ENCODE measurements at places on chromosomes 1 and 21.

DNA sequence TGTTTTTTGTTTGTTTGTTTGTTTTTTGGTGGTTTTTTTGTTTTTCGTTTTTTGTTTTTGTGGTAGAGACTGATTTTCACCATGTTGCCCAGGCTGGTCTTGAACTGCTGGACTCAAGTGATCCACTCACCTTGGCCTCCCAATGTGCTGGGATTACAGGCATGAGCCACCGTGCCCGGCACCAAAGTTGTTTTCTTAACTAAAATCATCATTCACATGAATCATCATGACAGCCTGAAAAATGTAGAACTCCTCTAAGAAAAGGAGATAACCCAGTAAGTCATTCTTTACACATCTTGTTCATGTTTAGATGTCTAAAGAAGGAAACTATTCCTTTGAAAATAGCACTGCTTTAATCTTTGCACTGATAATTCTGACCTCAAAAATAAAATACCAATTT, 37.5 kb downstream of the DISP1 start:
- DNase-seq: no peak

GRCh38 chr1:152020849-152021248, 16.0 kb downstream of the S100A11 start:
- DNase-seq: no peak

- DNase-seq: no peak
Measured at GRCh38 chr1:10782491-10783244, 13.8 kb downstream of the CASZ1 start.

GRCh38 chr1:170730438-170730837, 66.5 kb downstream of the PRRX1 start:
- no peak for DNase-seq

GRCh38 chr1:47002211-47002610, 21.3 kb upstream of the CYP4X1 start:
- DNase-seq: no peak

- DNase-seq: no peak
Measured at GRCh38 chr1:62435231-62436038, 1.4 kb upstream of the USP1 start.

DNA sequence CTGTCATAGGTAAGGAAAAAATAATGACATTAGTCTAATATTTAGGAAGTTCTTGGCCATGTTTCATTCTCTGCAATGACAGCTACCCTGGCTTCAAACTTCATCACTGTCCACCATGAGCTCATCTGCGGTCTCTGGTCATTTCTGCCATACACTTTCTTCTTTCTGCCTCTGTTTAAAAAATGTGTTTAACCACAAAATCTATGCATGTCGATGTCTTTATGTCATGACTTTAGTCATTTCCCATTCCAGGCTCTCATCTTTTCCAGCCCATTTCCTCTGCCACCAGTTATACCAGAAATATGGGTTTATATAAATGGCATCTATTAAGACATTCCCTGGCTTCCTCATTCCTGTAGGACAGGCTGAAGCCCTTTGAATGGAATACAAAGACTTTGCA, 68.5 kb upstream of the DUSP10 start:
- no peak for DNase-seq

DNA sequence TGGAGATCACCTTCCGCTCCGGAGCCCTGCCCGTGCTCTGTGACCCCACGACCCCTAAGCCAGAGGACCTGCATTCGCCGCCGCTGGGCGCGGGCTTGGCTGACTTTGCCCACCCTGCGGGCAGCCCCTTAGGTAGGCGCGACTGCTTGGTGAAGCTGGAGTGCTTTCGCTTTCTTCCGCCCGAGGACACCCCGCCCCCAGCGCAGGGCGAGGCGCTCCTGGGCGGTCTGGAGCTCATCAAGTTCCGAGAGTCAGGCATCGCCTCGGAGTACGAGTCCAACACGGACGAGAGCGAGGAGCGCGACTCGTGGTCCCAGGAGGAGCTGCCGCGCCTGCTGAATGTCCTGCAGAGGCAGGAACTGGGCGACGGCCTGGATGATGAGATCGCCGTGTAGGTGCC, 9.6 kb downstream of the SPATA46 start:
- DNase-seq: no peak
